T-helper 2 cell treated with Interferon-gamma antibody and Interleukin-4, amounts not matched to agents 5 μg/mL and 100 μg/mL, for 36 hours (primary cell): ENCODE measurements at places on chromosomes 7 and 10.

GRCh38 chr10:110701617-110701971, 57.5 kb downstream of the RBM20 start:
- H3K4me3 ChIP-seq: no peak overlapping the region
- H3K27me3 ChIP-seq: peaks cover under 1% of the 10 kb centered on the region

GRCh38 chr7:152485826-152486225, 50.0 kb upstream of the KMT2C start:
- H3K27me3 ChIP-seq: no peaks in the 10 kb centered on the region
- H3K4me1 ChIP-seq: no peaks in the 10 kb centered on the region
- H3K36me3 ChIP-seq: no peaks in the 10 kb centered on the region
- H3K4me3 ChIP-seq: no peak overlapping the region
- H3K27ac ChIP-seq: no peak overlapping the region
- no peak for DNase-seq

- no peak for DNase-seq
- H3K36me3 ChIP-seq: no peaks in the 10 kb centered on the region
- H3K4me1 ChIP-seq: no peaks in the 10 kb centered on the region
- H3K27me3 ChIP-seq: no peaks in the 10 kb centered on the region
Observed at GRCh38 chr7:148144827-148145226, 445.7 kb upstream of the C7orf33 start.

DNA sequence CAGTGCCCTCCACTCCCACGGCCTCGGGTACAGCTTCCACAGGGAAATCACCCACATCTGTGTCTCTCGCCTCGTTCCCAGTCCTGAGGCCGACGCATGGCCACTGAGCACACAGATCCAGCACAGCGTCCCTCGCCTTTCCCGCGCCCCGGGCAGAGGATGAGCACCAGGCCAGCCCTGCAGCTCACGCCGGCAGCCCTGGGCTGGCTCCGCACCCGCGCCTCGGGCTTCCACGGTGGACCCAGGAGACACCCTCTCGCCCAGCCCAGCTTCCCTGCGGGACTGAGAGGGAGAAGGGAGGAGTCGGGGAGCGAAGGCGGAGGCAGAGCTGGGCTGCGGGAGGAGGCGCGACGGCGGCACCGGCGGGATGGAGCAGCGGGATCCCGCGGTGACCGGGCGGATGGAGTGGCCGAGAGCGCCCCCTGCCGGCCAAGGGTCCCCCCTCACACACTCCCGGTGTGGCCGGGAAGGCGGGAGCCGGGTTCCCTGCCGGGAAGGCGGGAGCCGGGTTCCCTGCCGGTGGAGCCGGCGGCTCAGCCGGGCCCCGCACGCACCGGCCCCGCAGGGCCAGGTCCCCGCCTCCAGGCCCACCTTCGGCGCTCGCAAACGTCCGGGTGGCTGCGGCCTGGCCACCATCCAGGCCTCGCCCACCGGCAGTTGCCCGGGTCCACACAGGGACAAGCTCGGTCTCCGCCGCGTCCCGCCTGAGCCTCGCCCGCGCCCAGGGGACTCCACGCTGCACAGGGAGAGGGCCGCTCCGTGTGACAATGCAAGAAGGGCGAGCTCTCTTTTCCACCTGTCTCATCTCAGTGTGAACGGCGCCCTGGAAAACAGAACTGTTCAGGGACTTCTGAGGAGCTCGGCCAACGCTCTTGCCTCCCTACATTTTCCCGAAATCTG, 110.3 kb upstream of the LANCL2 start:
- peaks cover 40% of the 10 kb centered on the region for H3K27me3 ChIP-seq
- H3K27ac ChIP-seq: peak overlapping the region; percentile 24
- H3K4me3 ChIP-seq: peak overlapping the region; percentile 88
- H3K36me3 ChIP-seq: no peaks in the 10 kb centered on the region

DNA sequence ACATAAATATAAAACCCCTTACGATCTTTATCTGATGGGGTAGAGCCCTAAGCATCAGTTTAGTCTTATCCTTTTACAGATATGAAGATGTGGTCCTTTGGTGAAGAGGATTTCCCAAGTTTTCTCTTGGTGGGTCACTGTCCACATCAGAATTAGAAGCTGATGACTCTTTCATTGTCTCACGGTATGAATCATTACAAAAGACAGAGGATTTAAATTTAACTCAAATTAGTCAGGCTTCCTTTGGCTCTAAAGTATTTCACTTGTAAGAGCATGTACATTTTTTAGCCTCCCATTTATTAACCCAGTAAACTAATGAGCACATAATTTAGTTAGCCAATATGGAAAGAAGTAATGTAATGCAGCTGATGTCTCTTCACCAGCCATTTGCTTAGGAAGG, 49.9 kb upstream of the TMEM26 start:
- H3K36me3 ChIP-seq: no peaks in the 10 kb centered on the region
- no peak overlapping the region for H3K27ac ChIP-seq
- no peaks in the 10 kb centered on the region for H3K4me1 ChIP-seq
- no peak overlapping the region for H3K4me3 ChIP-seq

DNA sequence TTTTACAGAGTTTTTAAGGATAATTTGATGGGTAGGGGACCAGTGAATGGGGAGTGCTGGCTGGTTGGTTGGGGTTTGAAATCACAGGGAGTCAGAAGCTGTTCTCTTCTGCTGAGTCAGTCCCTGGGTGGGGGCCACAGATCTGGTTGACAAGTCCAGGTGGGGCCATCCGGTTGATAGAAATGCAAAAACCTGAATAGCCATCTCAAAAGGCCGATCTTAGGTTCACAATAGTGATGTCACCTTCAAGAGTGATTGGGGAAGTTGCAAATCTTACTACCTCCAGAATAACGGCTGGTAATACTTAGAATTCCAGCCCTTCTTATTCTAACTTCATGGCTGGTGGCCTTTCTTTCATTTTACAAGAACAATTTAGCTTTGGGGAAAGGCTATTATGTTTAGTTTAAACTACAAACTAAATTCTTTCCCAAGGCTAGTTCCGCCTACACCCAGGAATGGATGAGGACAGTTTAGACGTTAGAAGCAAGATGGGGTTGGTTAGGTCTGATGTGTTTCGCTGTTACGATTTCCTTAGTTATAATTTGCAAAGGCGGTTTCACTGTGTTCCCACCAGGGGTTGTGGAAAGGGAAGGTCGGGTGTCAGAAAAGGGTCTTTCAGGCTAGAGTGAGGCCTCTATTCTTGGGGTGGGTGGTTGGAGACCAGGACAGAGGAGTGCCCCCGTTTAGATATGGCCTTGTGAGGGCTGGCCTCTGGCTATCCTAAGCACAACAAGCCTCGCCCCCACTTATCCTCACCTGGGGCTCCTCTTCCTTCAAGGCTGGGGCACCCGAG, 27.4 kb downstream of the IFT22 start:
- H3K4me3 ChIP-seq: no peak overlapping the region
- no peak for DNase-seq
- H3K27ac ChIP-seq: no peak overlapping the region
- no peaks in the 10 kb centered on the region for H3K36me3 ChIP-seq
- H3K4me1 ChIP-seq: no peaks in the 10 kb centered on the region

- no peaks in the 10 kb centered on the region for H3K36me3 ChIP-seq
- H3K4me3 ChIP-seq: no peak overlapping the region
- no peaks in the 10 kb centered on the region for H3K4me1 ChIP-seq
- no peak for DNase-seq
Observed at GRCh38 chr10:126263006-126263676, 125.1 kb downstream of the ADAM12 start.

- H3K4me3 ChIP-seq: no peak overlapping the region
- no peak for DNase-seq
- H3K4me1 ChIP-seq: peaks cover 8% of the 10 kb centered on the region
- peaks cover 22% of the 10 kb centered on the region for H3K36me3 ChIP-seq
- no peaks in the 10 kb centered on the region for H3K27me3 ChIP-seq
Observed at GRCh38 chr10:87546210-87546609, 41.5 kb downstream of the MINPP1 start.

GRCh38 chr7:69244701-69245100, 353.6 kb upstream of the AUTS2 start:
- no peak overlapping the region for H3K4me3 ChIP-seq
- H3K27me3 ChIP-seq: no peaks in the 10 kb centered on the region
- no peaks in the 10 kb centered on the region for H3K36me3 ChIP-seq
- no peak overlapping the region for H3K27ac ChIP-seq
- H3K4me1 ChIP-seq: no peaks in the 10 kb centered on the region

DNA sequence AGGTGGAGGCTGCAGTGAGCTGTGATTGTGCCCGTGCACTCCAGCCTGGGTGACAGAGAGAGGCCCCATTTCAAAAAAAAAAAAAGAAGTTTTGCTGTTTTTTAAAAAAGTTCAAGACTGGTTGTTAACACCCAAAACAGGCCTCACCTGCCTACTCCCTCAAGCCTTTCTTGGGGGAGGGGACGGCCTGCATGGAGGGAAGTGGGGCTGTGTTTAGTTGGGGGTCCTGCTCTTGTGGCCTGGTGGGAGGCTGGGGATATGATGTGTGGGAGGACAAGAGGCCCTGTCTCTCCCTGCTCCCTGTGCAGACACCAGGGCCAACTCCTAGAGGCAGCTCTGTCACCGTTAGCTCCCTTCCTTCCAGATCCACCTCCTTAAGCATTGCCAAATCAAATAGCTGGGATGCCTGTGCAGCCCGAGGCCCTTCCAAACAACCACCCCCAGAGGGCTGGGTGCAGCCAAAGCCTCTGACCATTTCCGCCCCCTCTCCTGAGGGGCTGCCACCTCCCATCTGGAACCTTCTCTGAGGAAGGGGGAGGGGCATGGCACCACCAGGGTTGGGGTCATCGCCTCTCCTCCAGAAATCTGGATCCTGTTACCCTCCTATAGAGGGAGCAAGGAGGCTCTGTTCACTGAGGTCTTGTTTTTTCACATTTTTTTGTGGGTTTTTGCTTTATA, 32.9 kb upstream of the ANKRD2 start:
- DNase-seq: no peak
- H3K36me3 ChIP-seq: no peaks in the 10 kb centered on the region
- H3K4me1 ChIP-seq: peaks cover 7% of the 10 kb centered on the region
- H3K27me3 ChIP-seq: no peaks in the 10 kb centered on the region
- no peak overlapping the region for H3K4me3 ChIP-seq

DNA sequence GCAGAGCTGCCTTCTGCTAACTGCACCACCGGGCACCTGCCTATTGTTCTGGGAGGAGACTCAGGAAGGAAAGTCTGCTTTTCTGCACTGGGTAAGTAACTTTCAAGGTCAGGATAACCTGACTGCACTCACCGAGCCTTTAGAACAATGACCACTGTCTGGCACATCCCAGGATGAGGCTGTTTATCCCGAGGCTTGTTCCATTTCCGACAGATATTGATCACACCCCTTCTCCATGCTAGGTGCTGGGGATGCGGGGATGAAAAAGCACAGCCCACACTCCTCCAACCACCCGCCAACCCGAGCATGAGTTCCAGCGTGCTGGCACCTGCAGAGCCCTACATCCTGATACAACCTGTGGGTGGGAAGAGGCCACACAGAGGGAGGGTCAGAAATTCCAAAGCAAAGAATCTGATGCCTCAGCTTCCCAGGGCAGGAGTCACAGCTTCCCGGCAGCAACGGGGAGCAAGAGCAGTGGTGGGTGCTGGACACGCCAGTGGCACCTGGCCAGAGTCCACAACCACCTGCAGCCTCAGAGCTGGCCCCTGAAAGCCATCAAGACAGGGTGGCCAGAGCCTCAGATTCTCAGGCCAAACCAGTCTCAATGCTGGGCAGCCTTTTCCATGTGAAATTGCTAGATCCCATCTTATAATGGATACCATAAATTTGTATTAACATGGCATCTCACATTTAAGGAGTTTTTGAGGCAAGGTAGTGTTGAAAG, 34.9 kb upstream of the CNPY1 start:
- DNase-seq: no peak
- peaks cover 23% of the 10 kb centered on the region for H3K27me3 ChIP-seq
- H3K4me1 ChIP-seq: peaks cover 2% of the 10 kb centered on the region
